ENCODE measurements at places on chromosomes 3 and 15.
A peak's percentile ranks its signal among the peaks of the same experiment; 100 is the strongest.

GRCh38 chr15:92074646-92075045 lies 221.1 kb downstream of the SLCO3A1 start:
- DNase-seq: peak; percentile 85

GRCh38 chr3:57252404-57252803 lies 24.9 kb downstream of the APPL1 start:
- DNase-seq: no peak

GRCh38 chr15:35013370-35013769 lies 25.3 kb upstream of the ZNF770 start:
- DNase-seq: no peak

GRCh38 chr3:37703626-37704025 lies 158.1 kb upstream of the CTDSPL start:
- peak; percentile 68 for DNase-seq

- peak; percentile 23 for DNase-seq
Measured at GRCh38 chr15:74156678-74157411, 16.7 kb upstream of the ISLR start.

DNA sequence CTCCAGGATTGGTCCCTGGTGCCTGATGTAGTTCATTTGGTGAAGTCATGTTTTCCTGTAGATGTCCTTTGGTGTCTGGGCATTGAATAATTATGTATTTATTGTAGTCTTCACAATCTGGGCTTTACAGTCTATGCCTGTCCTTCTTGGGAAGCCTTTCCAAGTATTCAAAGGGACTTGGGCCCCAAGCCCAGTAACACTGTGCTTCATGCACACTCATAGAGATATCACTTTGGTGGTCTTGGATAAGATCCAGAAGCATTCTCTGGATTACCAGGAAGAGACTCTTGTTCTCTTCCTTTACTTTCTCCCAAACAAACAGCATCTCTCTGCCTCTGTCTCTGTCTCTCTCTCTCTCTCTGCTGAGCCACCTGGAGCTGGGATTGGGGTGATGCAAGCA lies 281.1 kb upstream of the GOLGA6L4 start:
- DNase-seq: no peak

DNA sequence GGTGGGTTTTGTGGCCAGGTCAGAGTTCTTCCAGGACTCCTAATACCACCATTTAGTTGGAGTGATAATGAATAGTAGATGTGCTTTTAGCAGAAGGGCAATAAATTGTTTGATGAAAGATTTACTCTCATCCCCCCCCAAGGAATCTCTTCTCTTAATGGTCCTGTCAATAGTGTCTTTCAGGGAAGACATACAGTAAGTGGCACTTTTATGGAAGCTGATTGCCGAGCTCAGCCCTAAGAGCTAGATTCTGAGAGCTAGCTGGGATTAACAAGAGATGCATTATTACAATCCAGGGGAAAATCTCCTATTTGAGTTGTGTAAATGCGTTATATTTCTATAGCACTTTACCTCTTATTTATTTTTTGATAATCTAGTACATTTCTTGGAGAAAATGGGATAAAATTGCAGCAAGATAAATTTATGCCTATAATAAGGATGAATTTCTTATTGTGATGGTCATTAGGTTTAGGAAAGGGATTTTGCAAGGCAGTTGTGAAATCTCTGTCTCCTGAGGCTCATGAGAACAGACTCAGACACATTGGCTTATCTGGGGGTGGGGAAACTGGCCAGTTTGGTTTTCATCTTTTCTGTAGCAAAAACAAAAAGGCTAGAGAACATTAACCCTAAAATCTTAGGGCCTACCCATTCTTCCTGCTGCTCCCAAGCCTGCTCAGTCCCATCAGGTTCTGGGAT lies 41.6 kb upstream of the CLSTN2 start:
- DNase-seq: no peak

- no peak for DNase-seq
Measured at GRCh38 chr3:2568929-2569328, 470.3 kb downstream of the CNTN4 start.

DNA sequence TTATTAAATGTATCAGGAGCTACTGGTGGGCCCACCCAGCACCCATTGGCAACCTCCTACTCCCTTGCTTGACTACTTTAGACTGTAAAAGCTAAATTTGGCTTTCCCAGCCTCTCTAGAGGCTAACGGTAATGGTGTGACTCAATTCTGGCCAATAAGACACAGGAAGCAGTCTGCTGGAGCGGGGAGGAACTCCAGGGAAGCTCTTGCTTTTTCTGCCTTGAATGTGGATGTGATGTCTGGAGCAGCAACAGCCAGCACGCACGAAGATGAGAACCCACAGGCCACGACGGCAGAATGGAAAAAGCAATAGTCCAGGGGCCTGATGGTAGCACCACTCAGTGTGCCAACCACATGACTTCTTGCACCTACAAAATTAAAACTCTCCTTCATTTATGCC lies 39.9 kb downstream of the RAB6B start:
- DNase-seq: peak; percentile 14

DNA sequence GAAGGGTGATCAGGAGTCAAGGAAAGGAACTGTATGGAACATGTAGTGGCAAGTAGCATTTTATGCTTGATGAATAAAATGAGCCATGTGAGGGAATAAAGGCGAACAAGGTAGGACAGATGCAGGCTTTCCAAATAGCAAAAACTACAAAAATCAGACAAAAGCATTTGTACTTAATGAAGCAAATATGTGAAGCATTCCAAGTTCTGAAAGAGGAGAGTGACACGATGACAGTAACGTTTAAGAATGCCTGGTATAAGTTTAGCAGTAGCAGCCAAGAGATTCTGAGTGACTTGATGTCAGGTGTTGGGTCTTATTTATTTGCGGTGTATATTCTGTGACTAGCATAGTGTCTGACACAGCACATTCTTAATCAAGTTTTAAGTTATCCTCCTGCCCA lies 408.2 kb upstream of the RASGRP1 start:
- DNase-seq: no peak
